ENCODE measurements at places on chromosomes 11 and 22.
A peak's percentile ranks its signal among the peaks of the same experiment; 100 is the strongest.

- DNase-seq: no peak
These were observed 206.4 kb downstream of the DBX1 start for GRCh38 chr11:19953909-19954308.

DNA sequence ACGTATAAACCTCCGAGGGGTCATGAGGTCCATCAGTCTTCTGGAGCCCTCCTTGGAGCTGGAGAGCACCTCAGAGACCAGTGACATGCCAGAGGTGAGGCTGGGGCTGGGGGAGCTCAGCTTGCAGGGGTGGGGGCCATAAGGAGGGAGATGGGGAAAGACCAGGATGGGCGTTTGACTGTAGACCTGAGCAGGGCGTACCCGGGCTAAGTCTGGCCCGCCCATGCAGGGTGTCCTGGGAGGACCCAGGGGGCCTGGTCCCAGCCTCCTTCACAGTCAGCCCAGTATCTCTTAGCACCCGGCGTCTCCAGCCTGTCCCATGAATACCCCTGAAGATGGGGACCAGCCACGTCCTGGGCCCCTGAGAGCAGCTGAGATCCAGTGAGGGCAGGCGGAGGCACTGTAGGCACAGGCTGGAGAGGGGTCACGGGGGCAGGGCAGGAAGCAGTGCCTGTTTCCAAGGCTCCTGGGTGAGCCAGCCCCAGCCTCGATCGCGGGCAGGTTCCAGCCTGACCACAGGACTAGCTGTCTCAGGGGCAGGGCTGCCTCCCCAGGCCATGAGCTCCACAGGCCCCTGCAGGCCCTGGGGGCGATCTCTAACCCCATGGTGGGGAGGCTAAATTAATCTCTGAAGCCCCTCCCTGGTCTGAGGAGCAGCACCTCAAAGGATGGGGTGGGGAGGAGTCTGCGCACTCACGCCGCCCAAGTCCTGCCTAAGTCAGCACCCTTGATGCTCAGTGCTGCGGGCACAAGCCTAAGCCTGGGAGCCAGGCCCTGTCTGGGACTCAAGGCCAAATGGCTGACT lies 7.1 kb downstream of the SSH3 start:
- no peak for DNase-seq

DNA sequence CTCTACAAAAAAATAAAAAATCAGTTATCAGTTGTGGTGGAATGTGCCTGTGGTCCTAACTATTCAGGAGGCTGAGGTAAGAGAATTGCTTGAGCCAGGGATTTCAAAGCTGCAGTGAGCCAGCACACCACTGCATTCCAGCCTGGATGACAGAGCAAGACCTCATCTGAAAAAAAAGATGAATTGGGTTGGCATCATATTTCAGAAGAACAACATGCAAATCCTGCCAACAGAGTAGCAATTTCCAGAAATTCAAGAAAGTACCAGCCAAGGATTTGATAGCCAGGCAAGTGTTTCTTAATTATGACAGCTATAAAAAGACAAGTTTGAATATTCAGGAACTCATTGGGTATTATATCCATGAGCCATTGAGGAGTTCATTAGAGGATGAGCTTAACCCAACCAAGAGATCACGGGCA lies 75.2 kb downstream of the USP47 start:
- DNase-seq: no peak

GRCh38 chr11:101030692-101031091 lies 98.9 kb downstream of the PGR start:
- no peak for DNase-seq

DNA sequence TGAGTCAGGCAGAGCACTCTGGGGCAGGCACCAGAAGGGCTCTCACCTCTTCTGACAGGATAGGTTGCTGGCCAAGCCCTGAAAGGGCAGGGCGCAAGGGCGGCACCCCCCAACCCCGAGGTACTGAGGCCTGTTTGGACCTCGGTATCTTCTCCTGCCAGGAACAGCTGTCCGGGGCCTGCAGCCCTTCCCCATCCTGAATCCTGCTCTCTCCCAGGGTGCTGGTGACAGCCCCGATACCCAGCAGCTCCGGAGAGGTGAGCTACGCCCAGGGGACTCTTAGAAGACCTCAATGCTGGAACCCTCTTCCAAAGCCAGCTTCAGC lies 79.1 kb downstream of the PHF21B start:
- no peak for DNase-seq

GRCh38 chr22:31106001-31106571 lies 1.3 kb downstream of the SELENOM start:
- no peak for DNase-seq

DNA sequence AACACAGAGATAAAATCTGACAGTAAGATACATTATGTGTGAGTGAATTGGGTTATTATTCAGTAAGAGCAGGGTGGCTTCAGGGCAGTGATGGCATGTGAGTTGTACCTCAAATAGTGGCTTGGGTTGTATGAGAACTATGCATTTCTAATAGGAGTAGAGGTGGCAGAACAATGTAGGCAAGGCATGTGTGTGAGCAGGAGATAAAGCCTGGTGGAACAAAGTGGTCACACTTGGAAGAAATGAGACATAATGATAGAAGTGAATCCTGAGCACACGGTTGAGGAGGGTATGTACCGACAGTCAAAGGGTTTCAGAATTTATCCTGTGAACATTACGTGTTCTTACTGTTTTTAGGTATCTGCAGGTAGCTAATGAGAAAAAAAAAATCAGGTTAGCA lies 159.3 kb downstream of the CASP12 start:
- no peak for DNase-seq

- DNase-seq: no peak
These were observed 33.4 kb upstream of the LYVE1 start for GRCh38 chr11:10601837-10602236.

- DNase-seq: no peak
These were observed 16.9 kb downstream of the CDPF1 start for GRCh38 chr22:46233231-46233630.

- DNase-seq: no peak
These were observed 90.2 kb downstream of the SWAP70 start for GRCh38 chr11:9754010-9754471.

GRCh38 chr22:45101515-45102227 lies 62.1 kb upstream of the NUP50 start:
- DNase-seq: no peak

- peak; percentile 77 for DNase-seq
These were observed at the start of gene TRIM34 for GRCh38 chr11:5624489-5625279. TSS of gene TRIM34 (plus strand) at chr11:5625001. CDS start at chr11:5632332, 7,331 bp downstream.

DNA sequence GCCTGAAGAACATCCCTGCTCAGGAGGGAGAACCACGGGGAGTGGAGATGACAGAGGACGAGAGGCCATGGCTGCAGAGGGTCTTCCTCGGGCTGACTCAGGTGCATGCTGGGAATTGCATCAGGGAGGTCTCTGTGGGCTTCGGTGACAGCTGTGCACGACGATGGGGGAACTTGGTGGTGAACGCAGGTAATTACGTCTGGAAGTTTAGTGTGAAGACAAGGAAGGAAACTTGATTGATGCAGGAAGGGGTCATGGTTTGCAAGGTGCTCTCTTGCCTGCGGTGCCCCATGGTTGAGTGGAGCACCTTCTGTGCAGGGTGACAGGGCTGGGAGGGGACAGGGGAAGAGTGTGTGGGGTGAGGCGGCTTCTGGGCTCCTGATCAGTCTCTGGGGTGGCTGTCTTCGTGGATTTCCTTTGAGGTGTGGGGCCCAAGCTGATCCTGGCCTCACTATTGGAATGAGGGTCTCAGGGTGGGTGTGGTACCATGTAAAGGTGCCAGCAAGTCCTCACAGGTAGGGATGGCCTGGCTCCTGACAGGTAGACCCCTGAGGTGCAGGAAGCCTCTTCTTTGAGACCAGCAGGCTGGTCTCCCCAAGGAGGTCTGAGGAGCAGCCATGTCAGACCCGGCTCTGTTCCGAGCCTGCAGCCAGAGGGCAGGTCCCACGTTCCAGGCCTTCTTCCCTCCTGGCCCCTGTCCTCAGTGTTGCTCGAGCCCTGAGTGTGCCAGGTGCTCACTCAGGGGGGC lies 1020.1 kb downstream of the TBC1D22A start:
- peak; percentile 26 for DNase-seq

DNA sequence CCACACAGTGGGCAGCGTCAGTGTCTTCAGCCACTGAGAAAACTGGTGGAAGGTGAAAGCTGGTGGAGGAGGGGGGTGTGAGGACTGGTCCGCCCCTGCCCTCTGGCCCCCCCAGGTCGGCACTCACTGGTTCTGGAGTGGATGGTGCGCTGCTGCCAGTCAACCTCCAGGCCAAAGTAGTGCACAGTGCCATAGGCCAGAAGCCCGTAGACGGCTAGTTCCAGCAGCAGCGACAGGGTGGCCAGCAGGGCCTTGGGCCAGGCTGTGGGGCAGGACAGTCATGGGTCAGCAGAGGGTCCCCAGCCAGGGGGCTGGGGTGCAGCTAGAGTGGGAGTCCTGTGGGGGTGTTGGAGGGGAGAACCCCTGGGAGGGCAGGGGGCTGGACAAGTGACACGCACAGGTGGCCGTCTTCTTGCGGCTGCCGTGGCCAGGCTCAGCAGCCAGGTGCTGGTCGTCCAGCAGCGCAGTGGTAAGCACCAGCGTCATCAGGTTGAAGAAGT lies 2.2 kb downstream of the LMF2 start:
- DNase-seq: no peak

GRCh38 chr22:40578171-40578570 lies 58.3 kb downstream of the MRTFA start:
- no peak for DNase-seq

DNA sequence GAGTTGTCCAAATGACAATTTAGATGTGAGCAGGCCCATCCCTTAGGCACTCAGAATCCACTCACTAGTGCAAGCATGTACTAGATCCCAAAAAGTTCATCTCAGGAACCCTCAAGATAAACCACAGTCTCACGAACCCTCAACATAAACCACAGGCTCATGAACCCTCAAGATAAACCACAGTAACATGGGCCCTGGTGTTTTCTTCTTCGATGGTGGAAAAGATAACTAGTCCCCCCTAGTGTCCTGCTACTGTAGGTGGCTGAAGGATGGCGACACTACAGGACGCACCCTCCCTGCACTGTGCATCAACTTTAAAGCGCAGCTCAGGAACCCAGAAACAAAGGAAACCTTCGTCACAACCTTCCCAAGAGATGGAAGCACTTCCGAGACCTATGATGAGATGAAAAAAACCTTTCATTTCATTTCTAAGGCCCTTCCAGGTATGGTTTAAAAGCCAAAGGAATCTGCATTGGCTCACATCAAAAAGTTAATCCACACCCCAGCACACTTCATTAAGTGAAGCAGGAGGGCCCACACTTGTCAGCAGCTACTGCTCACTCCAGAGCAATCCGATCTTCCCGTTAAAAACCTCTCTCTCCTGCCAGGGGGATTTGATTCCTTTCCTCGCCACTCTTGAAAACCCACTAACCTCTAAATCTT lies 2.4 kb downstream of the LARGE1 start:
- DNase-seq: no peak

- DNase-seq: peak; percentile 13
These were observed 45.7 kb upstream of the ANO1 start for GRCh38 chr11:70032470-70032795.

GRCh38 chr22:23067023-23067650 lies 3.2 kb upstream of the GNAZ start:
- peak; percentile 50 for DNase-seq

DNA sequence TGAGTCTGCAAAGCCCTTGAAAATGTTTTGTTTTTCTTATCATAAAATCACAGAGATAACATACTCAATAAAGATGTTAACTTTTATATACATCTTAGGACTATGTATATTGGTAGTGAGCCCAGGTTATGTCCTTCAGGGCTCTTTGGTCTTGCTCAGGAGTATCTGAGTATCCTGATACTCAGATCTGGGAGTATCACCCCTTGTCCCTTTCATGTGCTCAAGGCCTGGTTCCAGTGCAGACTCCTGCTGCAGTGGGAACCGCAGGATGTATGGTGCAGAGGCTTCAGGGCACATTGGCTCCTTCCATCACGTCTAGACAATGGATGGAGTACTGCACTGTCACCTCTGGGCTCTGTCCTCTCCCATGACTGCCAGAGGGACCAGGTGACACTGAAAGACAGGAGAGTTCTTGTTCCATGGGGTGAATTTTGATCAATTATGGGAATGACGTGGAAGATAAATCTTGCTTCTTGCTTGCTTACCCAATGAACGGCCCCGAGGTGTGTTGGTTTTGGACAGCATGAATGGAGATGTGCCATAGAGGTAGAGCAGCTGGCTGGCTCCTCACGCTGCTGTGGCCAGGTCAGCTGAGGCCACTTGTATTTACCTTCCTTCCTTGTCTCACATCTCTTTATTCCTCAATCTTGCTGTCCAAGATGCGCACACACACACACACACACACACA lies 215.5 kb downstream of the ARHGAP42 start:
- DNase-seq: no peak

DNA sequence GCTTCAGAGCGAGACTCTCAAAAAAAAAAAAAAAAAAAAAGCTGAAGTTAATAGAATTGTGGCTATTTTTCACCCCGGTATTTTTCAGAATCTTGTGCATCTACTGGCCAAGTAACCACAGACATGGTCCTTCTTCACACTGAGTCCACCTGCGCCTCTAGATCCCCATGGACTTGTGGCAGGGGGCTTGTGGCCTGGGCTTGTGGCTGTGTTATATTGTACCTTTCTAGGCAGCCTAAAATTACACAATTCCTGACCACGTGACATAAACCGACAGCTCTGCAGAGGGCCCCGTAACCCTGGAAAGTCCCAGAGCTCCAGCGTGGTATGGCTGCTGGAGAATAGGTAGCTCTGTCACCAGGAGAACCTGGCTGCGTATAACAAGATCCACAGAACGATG lies 10.9 kb upstream of the NAALADL1 start:
- DNase-seq: no peak

- no peak for DNase-seq
These were observed 309 bp downstream of the OR8B12 start for GRCh38 chr11:124543145-124543544.

- DNase-seq: no peak
These were observed 61.8 kb downstream of the PIK3C2A start for GRCh38 chr11:17145972-17146371.

DNA sequence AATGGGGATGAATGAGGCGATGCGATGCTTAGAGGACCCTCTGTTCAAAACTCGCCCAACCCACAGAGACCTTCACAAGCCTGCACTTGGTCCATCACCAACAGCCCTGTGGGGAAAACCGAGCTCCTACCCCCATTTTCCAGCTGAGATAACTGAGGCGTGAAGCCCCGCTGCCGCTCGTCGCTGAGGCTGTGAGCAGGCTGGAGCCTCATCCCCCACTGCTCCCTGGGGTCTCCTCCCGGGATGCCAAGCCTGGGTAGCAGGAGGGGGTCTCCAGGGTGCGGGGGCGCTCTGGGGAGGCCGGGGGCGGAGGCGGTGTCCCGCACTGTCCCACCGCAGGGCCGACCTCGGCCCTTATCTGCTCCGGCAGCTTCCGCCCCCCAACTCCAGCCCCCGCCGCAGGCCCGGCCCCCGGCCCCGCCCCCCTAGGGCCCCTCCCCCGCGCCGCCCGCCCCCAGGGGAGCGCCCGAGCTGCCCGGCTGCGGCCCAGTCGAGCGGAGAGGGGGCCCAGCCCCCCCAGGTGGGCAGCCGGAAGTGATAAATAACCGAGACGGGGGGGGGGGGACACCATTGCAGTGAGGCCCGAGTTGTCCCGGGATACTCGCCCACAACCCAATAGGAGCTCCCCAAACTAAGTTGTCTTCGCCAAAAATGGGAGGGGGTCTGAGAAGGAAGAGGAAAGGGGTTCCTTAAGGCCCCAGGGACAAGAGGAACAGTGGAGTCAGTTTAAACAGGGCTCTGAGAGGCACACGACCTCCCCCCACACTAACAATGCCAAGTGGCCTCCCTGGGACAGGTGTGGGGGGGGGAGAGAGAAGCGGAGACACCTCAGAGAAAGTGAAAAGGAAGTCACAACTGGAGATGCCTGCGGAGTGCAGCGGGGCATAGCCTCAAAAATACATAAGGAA lies 8.3 kb upstream of the SLC39A13 start:
- DNase-seq: peak; percentile 75

- no peak for DNase-seq
These were observed 1.2 kb downstream of the SLC37A4 start for GRCh38 chr11:119029340-119030028.

- DNase-seq: no peak
These were observed 96.6 kb upstream of the KCNA4 start for GRCh38 chr11:30113326-30113898.

Measured in activated CD8-positive, alpha-beta memory T cell treated with anti-CD3 and anti-CD28 coated beads for 24 hours (primary cell).